Hindlimb muscle (tissue), 1 donor: ENCODE measurements at places on chromosomes 7 and 10.

DNA sequence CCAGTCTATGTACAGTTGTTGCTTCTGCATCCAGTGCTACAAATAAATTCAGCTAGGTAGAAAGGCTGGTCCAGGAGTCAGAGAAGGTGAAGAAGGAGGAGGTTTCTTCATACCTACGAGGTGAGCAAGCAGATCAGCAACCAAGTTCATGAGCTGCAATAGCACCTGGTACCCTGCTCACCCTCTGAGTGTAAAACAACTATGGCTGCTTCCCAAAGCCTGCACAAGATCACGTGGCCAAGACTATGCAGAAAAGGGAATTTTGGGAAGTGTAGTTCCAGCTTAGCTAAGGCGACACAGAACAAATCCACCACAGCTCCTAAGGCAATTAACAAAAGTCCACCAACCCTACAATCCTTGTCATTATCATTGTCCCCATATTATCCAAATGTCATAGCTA lies 95.9 kb upstream of the AUTS2 start:
- DNase-seq = no peak

GRCh38 chr10:82742478-82742877 lies 867.5 kb downstream of the NRG3 start:
- DNase-seq = no peak

DNA sequence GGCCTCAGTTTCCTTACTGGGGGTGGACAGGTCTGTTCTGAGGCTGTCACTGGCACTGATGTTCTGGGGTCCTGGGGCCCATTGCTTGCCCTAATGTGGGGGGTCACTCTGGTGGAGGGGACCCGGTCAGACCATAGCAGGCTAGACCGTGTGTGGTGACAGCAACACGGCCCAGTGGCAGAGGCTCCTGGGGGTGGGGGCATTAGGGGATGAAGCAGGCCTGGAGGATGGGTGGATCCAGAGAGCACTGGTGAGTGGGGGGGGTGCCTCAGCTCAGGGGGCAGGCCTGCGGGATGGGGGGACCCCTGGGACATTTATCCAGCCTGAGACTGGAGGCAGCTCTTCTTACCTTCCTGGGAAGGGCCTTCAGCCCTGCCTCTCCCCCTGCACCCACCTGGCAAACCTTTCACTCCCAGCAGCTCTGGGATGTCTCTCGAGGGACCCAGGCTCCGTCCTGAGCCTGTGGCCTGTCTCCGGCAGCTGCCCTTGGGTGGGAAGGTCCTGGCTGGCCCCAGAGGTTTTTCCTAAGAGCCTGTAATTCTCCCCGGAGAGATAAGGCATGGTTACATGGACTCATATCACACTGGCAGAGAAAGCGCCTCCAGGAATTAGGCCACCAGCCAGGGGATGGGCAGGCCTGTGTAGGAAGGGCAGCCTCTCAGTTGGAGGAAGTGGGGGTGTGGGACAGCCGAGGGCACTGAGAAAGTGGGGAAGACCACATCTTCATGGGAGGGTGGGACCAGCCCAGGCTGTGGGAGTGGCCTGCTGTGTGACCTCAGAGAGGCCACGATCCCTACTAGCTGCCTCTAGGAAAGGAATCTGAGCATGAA lies 147.7 kb downstream of the UBE2H start:
- DNase-seq = no peak

- DNase-seq = no peak
Measured at GRCh38 chr7:99667179-99667578, 12.6 kb downstream of the CYP3A5 start.

DNA sequence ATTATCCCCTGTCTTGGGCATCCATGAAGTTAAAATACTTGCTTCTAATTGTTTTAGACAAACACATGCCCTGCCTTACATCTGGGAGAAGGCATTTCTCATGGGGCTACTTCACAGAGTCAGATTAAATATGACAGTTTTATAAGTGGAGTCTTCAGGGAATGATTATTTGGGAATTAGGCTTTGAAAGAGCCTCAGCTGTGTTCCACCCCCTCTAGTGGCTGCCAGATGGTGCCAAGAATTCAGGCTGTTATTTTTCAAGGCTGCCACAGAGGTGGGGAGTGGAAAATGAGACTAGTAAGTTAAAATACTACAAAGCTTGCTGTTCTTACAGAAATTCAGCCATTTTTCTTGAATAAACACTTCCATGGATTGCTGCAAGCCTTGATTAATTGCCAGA lies 45.8 kb upstream of the DNAH11 start:
- no peak for DNase-seq

DNA sequence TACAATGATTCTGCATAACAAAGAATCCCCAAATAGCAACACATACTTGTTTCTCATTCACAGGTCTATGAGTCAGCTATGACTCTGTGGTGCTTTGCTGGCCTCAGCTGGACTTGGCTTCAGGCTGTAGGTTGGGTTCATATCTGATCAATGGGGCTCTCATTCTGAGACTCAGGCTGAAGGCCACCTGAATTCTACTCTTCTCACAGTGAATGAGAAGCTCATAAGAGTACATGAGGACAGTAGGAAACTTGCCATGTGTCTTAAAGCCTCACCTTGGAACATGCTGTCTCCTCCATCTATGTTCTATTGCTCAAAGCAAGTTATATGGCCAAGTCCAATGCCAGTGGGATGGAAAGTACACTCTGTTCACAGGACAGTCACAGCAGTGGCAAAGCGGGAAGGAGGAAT lies 292.9 kb downstream of the BMPER start:
- no peak for DNase-seq

GRCh38 chr7:128703609-128704241 lies 31.6 kb downstream of the GARIN1A start:
- no peak for DNase-seq
